ENCODE measurements at places on chromosomes 3 and 15.

DNA sequence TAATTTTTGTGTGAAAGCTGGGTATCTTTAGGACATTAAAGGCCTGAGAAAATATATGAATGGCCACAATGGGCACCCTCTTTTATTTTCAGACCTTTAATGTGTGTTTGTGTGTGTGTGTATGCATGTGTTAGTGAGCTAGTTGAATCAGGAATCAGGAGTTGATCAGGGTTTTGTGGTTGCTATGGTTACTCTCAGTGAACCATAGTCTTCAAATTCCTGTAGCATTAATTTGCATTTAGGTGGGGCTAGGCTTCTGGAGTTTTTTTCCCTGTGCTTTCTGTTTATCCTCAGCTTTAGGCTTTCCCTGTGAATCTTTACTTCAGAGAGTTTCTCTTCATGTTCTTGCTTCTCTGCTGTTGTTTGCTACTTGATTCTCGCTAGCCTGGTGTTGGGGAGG is 122.0 kb upstream of the ONECUT1 start:
- no peak for DNase-seq

- no peak for DNase-seq
These were observed 146.3 kb upstream of the CTDSPL start for GRCh38 chr3:37715358-37715757.

DNA sequence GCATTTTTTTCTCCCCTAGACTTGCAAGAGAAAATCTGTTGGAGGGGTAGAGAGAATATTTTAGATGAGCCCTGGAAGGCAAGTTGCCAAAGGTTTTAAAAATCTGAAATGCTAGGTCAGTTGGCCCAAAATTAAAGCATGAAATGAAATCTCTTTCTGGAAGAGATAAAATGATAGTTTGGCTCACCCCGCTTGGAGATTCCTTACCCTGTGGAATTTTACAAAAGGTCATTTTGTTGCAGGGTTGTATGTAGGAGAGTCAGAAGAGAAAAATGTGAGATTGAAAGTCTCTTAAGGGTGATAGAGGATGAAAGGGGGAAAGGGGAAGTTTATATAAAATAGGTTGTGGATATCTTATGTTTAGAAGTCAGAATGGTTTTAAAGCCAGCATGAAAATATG is 277.8 kb downstream of the CD47 start:
- DNase-seq = peak; percentile 15

- DNase-seq = no peak
These were observed 514.8 kb downstream of the MECOM start for GRCh38 chr3:169148448-169149348.

DNA sequence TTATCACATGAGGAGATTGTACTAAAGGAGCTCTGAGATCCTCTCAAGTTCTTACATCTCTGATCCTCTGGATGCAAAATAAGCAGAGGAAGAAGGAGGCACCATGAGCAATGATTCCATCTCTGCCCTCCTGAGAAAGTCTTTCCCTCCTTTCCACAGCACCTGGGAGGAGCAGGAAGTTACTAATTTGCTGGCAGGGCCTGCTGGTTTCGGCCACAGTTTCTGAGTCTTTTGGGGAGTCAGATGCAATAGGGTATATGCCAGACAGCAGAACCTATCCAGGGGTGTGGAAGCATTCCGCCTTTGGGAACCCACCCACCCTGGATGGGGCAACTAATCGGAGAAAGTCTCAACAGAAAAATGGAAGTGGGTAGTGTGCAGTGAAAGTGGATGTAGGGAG is 38.5 kb upstream of the SPTSSB start:
- no peak for DNase-seq
